Breast epithelium (tissue), 4 donors: ENCODE measurements at places on chromosomes 1 and 21.

- DNase-seq = no peak
Observed at GRCh38 chr1:222310836-222311235, 237.1 kb downstream of the HHIPL2 start.

DNA sequence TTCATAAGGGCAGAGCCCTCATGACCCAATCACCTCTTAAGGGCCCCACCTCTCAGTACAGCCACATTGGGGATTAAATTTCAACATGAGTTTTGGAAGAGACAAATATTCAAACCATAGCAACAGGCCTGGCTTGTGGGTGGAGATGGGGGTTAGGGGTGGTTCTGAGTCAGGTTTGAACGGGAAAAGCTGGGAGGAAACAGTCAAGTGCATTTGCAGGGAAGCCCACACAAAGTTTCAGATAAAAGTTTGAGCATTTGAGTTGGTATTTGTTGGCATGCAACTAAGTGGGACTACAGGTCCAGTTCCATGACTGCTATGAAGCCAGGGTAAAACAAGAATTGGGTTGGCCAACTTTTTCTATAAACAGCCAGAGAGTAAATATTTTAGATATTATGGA, 21.0 kb upstream of the PADI2 start:
- no peak for DNase-seq

DNA sequence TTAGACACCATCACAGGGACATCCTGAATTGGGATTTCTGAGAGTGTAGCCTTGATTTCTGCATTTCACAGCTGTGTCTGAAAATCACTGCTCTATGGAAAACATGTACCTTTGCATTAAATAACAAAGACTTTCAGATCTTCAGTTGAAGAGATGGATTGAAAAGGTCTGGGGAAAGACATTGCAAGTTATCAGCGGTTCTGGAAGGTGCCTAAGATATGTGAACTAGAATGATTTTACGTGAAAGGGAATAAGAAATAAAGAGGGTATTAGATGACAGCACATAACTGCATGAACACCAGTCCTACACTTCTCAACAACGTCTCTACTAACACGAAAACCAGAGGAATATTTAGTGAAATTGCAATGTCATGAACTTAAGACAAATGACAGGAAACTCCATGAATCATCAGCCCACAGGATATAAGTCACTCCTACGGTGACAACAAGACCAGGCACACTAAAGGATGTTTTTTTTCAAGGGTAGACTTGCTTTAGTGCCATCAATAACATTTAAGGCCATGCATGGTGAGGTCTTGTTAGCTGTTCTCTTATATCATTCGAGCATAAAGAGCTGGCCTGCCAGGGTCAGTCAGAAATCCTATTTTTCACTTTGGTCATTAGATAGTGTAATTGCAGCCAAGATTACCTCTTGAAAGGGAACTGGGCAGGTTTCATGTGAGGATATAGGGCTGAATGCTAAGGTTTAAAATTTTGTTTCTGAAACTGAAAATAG, 283.1 kb downstream of the GRIK1 start:
- no peak for DNase-seq

DNA sequence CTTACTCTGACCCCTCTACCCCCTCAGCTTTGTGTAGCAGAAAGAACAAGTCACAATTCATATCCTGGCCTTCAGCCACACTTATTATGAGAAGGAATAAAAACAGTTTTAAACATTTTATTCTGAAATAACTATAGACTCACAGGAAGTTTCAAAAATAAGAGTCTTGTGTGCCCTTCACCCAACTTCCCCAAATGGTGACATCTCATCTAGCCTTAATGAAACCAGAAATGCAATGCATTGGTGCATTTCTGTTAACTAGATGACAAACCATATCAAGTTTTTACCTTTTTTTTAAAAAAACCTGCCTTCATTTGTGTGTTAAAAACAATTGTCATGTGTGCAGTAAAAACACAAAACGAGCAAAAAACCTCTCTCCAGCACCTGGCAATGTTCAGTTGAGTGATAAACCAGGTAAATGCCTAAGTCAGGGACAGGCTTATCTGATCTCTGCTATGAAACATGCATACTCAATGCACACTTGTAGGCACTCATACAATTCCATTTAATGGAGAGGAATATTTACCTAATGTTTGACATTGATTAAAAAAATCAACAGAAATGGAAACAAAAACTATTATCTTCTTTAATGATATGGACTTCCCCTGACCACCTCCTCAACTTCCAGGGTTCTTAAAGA, 51.5 kb downstream of the SH3BGR start:
- DNase-seq = no peak

- DNase-seq = no peak
Observed at GRCh38 chr1:116908820-116909511, 750 bp upstream of the PTGFRN start.
